ENCODE measurements at places on chromosomes 3 and 15. TPM values are rescaled to one million over a fixed set of nuclear protein-coding genes. Genes with fewer than 3 reads are reported as not detected.

IL1RAP gene
- 27.3 TPM for total RNA-seq

SNTN gene
- total RNA-seq: not detected

DPPA4 gene
- total RNA-seq: 83.0 TPM

PLA1A gene
- 0.91 TPM for total RNA-seq

NLGN1 gene
- 0.91 TPM for total RNA-seq

TUSC7 gene
- total RNA-seq: not detected

DUOXA2 gene
- not detected for total RNA-seq

GSK3B gene
- total RNA-seq: 68.0 TPM

PTH1R gene
- total RNA-seq: 5.2 TPM

GNAT1 gene
- total RNA-seq: not detected

NPAP1 gene
- not detected for total RNA-seq

DRD3 gene
- total RNA-seq: not detected

DLEC1 gene
- 0.19 TPM for total RNA-seq

SEMA5B gene
- total RNA-seq: 1.0 TPM

ADAMTSL3 gene
- total RNA-seq: 3.0 TPM

CHCHD6 gene
- total RNA-seq: 21.1 TPM

TADA3 gene
- 58.7 TPM for total RNA-seq

EPB42 gene
- total RNA-seq: not detected

CFAP100 gene
- total RNA-seq: not detected

CYP8B1 gene
- not detected for total RNA-seq

DNAH1 gene
- total RNA-seq: 2.3 TPM

P2RY12 gene
- not detected for total RNA-seq

SRGAP3 gene
- total RNA-seq: 5.4 TPM

POPDC2 gene
- 2.1 TPM for total RNA-seq

GP9 gene
- total RNA-seq: not detected

ANKUB1 gene
- not detected for total RNA-seq

C2CD4A gene
- total RNA-seq: not detected

USP3 gene
- total RNA-seq: 40.1 TPM

CLCN2 gene
- 9.0 TPM for total RNA-seq

C3orf18 gene
- total RNA-seq: 8.0 TPM

PLXNA1 gene
- 63.3 TPM for total RNA-seq

SLC28A2 gene
- not detected for total RNA-seq

ROBO1 gene
- 71.7 TPM for total RNA-seq

CCR9 gene
- total RNA-seq: not detected

IL17RB gene
- total RNA-seq: 0.16 TPM

OSTN gene
- total RNA-seq: not detected

SPESP1 gene
- total RNA-seq: not detected

EEF1AKMT4 gene
- 7.2 TPM for total RNA-seq
